Neural crest cell (in vitro differentiated cells): ENCODE measurements at places on chromosomes 2 and 18. TPM values are rescaled to one million over a fixed set of nuclear protein-coding genes. Genes with fewer than 3 reads are reported as not detected.

Gene DUSP19
- 3.5 and 4.7 TPM in 2 replicates for total RNA-seq

Gene NCKAP5
- total RNA-seq: 22.8 and 27.9 TPM in 2 replicates

Gene KATNAL2
- 7.7 and 8.7 TPM in 2 replicates for total RNA-seq

Gene CCDC148
- 1.4 and 1.8 TPM in 2 replicates for total RNA-seq

Gene PDCD1
- total RNA-seq: not detected in 2 replicates

Gene DUSP2
- 1.0 and 1.1 TPM in 2 replicates for total RNA-seq

Gene VWA3B
- not detected in 2 replicates for total RNA-seq

Gene ANKRD30BL
- total RNA-seq: not detected in 2 replicates

Gene CLEC4F
- total RNA-seq: not detected in 2 replicates

Gene PXDN
- total RNA-seq: 217 and 218 TPM in 2 replicates

Gene ANKRD62
- total RNA-seq: not detected in 2 replicates

Gene GPAT2
- not detected in 2 replicates for total RNA-seq

GRCh38 chr2:84946204-84947009, 24.6 kb upstream of the KCMF1 start:
- no peak for DNase-seq

- DNase-seq: no peak
Measured at GRCh38 chr2:58620093-58620492, 379.0 kb upstream of the FANCL start.

DNA sequence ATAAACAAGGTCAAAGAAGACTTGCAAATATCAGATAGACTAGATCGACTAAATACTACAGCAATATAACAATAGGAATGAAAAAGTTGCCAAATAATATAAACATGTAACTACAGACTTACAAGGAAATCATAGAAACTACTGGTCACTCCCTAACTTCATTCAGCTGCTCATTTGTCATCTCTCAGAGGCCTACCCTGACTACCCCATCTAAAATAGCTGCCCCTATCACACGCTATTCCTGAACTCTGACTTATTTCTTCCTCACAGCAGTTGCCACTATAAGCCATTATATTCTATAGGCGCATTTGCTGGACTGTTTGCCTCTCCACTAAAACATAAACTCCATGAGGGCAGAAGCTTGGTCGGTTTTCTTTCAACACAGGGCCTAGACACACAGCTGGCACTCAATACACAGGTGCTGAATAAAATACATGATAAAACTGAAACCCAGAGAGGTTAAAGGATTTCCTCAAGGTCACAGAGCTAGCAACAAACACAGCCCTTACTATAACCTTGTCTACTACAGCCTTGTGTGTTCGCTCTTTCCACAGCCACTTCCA, 1.8 kb downstream of the STRN start:
- no peak for DNase-seq

DNA sequence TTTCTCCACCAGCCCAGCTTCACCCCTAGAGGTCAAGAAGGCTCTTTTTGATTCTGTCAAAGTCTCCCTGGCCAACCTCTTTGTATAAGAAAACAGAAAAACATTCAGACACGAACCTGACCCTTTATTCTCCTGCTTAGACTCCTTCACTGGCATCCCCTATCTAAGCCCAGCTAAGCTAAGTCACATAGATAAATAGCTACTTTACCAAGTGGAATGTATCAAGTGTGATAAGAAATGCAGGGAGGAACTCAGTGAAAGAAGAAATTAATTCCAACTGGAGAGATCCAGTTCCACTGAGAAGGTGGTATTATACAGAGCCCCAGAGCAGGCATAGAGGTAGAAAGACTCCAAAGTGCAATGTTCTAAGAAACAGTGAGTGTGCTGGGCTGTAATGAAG, 489.5 kb downstream of the TNS1 start:
- DNase-seq: no peak

DNA sequence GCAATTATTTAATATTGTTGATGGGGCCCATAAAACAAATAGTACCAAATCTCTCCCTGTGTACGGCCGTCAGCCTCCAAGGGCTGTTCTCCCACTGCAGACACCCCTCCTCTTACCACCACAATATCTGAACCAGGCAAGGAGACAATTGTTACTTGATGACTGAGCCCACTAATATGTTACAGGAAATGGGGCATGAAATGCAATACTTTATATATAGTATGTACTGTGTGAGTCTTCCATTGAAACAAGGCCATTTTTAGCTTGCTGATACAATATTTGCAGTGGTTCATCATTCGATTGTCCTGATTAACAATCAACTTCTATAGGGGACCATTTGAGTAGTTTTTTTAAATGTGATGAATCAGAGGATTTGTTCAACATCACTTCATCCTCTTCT, 307.3 kb downstream of the GBX2 start:
- no peak for DNase-seq

DNA sequence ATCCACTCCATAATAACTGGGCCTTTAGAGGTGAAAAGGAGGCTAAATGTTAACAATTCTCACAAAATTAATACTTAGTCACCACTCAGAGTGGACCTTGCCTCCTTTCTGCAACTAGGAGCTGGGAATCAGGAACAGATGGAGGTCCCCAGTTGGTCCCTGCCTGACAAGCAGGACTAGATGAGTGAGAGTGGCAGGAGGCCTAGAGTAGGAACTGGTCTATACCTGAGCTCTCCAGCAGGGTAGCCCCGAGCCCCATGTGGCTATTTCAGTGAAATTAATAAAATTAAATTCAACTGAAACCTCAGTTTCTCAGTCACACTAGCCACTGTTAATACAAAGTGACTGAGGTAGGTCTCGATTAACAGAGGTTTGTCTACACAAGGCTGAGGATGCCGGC, 150.5 kb downstream of the MYO5B start:
- no peak for DNase-seq

DNA sequence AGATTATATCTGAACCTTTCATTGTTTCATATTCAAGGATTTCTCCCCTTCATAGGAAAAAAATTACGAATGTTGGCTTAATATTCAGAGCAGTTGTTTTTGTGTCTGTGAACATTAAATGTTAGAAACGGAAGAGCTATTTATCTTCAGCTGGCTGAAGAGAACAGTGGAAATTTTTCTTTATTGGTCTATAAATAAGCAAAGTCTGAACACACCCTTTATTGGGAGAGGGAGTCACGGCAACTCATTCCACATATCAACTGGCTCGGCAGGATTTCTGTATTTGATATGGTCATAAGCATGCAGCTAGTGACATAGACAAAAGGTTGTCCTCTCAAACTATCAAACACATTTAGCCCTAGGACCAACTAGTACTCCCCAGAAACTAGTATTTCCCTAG, 468.4 kb upstream of the HNRNPA3 start:
- DNase-seq: no peak

DNA sequence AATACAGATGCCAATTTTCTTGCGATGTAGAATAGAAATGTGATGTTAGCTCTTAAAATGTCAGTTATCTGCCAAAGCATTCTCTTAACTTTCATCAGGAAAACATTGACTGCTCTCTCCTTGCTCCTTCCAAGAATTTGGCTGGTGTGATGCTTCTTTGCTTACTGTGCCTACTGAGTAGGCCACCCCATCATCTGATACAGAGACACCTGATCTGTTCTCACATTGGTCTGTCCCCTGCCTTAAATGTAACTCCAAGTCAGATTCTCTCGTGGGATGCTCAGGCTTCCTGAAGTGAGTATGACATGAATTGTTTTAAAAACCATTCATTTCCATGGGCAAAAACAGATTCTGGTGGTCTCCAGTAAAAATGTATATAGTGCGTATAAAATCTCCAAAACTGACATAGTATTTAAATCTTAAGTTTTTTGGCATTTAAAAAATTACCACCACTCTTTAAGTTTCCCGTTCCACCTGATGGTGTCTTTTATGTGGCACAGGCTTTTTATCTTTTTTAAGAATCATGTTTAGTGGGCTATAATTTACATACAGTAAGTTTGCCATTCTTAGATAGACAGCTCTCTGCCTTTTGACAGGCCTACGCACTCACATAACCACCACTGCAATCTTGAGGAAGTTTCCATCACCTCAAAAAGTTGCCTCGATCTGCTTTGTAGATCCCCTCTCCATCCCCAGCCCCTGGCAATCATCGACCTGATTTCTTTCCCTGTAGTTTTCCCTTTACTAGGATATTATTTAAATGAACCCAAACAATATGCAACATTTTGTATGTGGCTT, 36.6 kb downstream of the UBE2F start:
- no peak for DNase-seq

- no peak for DNase-seq
Measured at GRCh38 chr18:47932603-47933002, 2.1 kb upstream of the SMAD2 start.

DNA sequence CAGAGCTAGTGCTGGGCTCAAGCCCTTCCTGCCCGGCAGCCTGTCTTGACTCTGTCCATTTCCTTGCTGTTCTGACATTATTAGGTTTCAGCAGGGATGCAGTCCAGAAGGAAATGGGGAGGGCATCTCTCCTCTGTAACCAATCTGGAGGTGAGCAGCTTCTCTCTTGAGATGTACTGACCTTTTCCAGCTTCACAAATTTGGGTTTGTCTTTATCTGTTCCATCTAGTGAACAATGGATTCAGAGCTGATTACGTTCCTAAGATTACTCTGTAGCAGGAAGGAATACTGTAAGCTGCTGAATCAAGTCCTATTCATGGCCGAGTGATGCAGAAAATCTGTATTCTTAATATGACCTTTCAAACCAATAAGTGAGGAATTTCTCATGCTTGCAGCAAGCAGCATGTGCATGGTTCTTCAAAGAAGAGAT, 11.0 kb downstream of the PLA2R1 start:
- no peak for DNase-seq

DNA sequence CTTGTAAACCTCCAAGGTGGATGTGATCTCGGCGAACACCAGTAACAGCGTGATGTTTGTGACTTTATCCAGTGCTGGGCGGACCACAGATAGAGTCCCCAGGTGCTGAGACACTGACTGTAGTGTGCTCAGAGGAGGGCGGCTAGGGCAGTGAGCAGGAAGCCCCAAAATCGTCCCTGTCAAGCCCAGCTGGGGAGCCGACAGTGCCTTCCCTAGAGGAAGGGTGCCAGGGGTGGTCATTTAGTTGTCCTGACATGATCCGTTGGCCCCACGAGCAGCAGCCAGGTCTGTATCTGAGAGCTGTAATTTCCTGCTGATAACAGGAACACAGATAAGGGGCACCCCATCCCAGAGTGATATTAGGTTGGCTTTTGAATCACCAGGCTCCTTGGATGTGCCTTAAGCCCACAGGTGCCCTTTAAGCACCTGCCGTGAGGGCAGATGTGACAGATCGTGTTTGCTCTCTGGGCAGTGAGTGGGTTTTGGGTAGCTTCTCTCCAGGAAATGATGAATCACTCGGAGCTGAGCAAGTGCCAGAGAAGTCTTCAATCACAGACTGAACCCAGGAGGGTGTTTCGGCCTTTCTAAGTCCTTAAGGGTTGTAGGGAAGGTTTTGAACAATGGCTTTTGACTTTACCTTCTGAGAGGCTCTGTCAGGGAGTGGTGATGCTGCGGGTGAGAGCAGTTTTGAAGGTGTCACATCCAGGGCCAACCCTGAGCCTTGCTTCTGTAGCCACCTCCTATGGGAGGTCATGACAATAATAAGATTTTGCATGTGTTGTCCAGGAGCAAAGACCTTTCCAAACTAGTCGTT, 7.7 kb downstream of the LPIN1 start:
- DNase-seq: no peak

DNA sequence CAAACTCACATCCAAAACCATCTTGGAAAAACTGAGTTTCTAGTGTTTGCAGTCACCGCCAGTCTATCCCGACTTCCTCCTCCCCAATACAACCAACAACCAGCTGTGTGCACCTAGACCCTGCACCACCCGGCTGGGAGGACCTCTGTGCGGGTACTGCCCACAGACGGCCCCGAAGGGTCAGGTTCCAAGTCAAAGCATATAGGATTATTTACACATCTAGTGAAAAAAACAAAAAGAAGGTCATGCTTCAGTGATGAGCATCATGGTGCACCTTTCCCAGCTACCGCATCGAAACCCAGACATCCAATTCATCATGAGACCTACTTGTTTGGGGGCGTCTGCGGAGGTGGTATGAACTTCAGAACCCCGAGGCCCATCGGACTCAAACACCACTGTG, 124.8 kb downstream of the ZNF516 start:
- no peak for DNase-seq

GRCh38 chr2:206502729-206503128, 59.4 kb downstream of the ADAM23 start:
- DNase-seq: no peak

DNA sequence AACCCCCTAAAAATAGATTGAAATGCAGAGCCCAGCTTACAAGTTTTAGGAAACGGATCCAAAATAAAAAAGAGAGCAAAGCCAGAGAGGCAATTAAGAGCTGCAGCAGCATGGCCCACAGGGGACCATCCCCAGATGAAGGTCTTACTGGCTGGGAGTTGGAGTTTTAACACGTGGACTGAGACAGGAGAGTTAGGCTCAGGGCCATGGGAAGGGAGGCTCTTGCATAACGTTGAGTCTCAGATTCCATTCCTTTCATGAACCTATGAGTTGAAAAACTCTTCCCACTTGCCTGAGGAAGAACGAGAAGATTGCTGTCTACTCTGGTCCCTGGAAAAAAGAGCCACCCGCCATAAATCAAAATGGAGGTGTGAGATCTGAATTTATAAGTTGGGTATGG, 101.8 kb upstream of the NDUFV2 start:
- no peak for DNase-seq

DNA sequence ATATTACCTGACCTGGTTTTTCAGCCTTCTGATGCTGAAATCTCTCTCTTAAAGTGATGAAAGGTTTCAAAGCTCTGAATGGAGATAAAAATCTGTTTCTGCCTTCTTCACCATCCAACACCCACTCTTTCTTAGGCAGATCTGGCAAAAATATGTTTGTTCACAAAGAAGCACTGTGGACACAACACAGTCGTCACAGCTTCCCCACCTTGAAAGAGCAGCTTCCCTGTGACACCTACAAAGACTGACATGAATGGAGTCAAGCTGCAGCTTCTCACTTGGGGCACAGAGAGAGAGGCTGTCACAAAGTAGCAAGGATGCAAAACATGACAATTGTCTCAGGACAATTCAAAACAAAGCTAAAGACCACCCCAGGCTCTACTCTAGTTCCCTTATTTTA, 86.5 kb downstream of the ICOS start:
- no peak for DNase-seq

- DNase-seq: no peak
Measured at GRCh38 chr2:185306119-185306518, 432.5 kb upstream of the FSIP2 start.

- DNase-seq: no peak
Measured at GRCh38 chr2:15259356-15259756, 301.8 kb downstream of the NBAS start.

DNA sequence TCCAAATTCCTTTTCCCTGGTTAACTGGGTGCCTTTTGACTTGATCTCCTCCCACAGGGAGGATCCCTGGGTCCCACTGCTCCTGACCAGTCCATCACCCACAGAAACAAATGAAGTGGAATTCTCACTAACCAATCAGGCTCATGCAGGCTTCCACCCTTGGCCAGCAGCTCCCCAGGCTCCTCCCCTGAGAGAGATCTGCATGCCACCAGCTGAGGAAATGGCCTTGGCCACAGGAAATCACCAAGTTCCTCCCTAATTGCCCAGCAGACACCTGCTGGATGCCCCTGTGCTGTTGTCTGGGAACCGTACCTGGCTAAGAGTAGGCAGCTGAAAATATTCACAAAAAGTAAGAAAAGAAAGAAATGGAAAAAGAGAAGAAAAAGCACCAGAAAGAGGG, 207.4 kb downstream of the NCK2 start:
- no peak for DNase-seq

- DNase-seq: no peak
Measured at GRCh38 chr2:152367547-152368390, 32.8 kb downstream of the FMNL2 start.
